ENCODE measurements at places on chromosomes 7 and 10.

DNA sequence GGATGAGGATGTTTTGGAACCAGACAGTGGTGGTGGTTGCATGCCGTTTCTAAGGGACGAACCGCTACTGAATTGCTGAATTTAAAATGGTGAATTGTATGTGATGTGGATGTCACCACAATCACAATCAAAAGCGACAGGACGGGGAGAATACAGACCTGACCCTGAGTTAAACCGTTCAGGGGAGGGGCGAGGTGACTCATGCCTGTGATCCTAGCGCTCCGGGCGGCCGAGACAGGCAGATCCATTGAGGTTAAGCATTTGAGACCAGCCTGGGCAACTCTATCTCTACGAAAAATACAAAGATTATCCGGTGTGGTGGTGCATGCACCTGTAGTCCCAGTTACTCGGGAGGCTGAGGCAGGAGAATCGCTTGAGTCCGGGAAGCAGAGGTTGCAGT is 46.4 kb downstream of the UNCX start:
- no peak for DNase-seq

DNA sequence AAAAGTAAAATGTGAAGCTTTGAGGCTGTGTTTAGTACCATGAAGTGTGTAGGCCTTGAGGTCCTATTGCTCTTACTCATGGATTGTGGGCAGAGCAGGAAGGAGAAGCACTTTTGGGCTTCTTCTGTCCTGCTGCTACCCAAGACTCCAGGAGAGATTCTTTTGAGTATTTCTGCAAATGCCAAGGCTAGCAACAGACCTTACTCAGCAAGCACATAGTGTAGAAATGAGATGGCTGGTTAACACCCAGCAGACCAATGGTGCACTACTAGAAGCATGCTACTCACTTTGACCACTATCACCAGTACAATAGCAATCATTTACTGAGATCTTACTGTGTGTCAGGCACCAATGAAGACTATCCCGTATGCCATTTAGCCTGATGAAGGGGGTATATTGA is 3.2 kb downstream of the PLPP4 start:
- DNase-seq = no peak

- no peak for DNase-seq
Measured at GRCh38 chr7:107461938-107462533, 7.8 kb upstream of the GPR22 start.

GRCh38 chr7:76423666-76424412 is 911 bp upstream of the ZP3 start:
- no peak for DNase-seq

- DNase-seq = no peak
Measured at GRCh38 chr7:94434042-94434441, 39.3 kb downstream of the COL1A2 start.

DNA sequence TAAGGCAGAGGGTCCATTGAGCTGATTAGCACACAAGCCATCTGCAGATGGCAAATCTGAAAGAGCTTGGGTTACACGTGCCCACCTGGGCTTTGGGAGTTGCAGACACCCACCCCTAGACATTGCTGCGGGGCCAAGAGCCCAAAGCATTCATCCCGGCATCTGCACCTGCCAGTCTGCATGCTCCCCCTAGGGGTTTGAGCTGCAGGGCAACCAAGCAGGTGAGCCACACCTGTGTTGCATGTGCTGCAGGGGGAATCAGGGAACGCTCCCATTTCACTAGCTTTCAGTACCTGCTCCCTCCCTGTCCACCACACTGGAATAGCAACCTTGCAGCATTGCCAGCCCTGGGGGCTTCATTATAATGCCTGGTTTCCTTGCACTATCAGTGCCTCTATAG is 21.1 kb downstream of the C7orf33 start:
- no peak for DNase-seq

DNA sequence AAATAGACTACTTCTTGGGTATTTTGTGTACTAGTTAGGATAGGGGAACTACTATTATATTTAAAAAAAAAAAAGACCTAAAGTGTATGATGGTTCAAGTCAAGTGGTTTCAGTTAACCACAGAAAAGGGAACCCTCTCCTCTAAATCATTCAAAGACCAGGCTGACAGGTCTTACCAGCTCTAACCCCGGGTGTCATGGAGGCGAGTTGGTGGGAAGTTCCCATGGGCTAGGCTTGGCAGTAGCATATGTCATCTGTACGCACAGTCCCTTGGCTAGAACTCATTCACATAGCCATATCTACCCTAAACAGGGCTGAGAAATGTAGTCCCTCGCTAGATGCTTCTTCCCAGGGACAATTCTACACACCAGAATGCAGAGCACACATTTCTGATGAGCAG is 37.7 kb upstream of the KCNMA1 start:
- DNase-seq = no peak

- no peak for DNase-seq
Measured at GRCh38 chr10:20033476-20033875, 217.2 kb downstream of the PLXDC2 start.

DNA sequence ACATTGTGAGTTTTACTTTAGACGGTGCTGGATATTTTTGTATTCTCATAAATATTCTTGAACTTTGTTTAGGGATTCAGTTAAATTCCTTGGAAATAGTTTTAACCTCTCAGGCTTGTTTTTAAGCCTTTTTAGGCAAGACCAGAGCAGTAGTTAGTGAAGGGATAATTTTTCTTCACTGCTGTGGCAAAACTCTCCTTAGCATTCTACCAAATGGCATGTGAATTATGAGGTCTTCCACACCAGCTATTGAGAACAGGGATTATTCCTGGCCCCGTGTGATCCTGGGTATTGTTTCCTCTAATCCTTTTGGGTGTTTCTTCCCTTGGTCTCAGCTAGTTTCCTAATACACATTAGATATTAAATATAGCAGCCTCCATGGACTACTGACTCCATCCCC is 46.2 kb downstream of the CCDC71L start:
- DNase-seq = no peak

DNA sequence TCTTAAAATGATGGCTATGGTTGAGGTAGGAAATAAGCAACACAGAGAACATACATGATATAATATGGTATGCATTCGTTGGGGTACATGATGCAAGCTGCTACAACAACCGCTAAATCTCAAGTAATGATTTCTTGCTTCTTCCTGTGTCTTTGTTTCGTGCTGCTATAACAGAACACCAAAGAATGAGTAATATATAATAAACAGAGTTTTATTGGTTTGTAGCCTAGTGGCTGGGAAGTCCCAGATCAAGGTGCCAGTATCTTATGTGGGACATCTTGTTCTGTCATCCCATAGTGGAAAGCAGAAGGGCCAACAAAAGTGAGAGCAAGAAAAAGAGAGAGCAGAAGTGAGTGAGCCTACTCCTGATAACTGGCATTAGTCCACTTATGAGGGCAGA is 689.7 kb downstream of the SUGCT start:
- no peak for DNase-seq

DNA sequence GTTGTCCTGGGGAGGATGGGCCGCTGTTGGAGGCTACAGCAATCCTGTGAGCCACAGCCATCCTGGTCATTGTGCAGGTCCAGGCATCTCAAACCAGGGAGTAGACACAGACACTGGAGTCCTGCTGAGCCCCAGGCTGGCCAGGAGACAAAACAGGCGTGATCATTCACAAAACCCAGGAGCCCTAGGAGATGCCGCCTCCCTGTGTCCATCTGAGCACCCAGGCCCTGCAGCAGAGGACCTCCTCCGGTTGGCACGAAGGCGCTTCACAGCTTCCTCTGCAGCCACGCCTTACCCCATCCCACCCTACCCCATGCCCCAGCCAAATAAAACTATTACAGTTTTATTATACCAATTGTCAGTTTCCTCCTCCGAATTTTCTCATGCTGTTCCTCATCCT is 183.6 kb downstream of the PLXNA4 start:
- no peak for DNase-seq

DNA sequence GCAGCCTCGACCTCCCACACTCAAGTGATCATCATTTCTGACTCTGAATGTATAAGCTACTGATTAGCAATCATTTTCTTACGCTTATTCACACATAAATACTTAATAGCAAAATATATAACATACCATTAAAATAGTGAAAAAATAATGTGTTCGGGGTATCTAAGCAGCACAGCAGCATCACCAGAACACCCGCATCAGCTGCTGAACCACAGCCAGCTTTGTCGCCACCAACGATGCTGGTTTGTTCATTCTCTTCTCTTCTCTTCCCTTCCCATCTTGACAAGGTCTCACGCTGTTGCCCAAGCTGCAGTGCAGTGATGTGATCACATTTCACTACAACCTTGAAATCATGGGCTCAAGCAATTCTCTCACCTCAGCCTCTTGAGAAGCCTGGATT is 425.1 kb upstream of the LRGUK start:
- no peak for DNase-seq

DNA sequence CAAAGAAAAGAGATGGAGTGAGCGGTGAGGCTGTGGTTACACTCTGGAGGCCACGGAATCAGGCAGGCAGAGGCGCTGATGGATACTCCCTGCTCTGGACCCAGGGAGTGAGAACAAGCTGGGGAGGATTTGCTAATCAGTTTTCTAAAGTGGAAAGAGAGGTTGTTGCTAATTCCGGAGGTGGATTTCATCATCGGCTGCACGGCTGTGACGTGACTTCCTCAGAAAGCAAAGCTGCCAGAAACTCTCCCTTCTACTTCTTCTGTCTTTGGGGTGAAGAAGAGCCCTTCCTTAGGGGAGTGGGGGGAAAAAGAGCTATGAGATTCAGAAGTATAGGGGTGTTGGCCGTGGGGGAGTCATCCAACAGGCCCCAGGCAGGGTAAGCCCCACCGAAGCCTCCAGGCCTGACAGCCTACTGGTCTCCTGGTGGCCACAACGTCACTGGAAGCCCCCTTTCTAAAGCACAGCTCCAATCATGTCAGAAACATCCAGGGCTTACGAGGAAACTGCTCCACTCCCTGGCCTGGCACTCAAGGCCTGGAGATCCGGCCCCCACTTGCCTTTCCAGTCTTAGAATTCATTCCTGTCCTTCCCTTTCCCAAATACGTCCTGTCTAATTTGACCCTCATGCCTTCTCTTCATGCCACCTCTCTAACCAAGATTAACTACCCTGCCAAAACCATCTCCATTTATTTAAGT is 114.5 kb downstream of the HIP1 start:
- no peak for DNase-seq

- no peak for DNase-seq
Measured at GRCh38 chr7:138358850-138359341, 101.2 kb upstream of the TRIM24 start.

- DNase-seq = no peak
Measured at GRCh38 chr7:154308928-154309327, 256.7 kb downstream of the DPP6 start.
